ENCODE measurements at places on chromosomes 7 and 10.

- no peak for DNase-seq
Measured at GRCh38 chr10:16260388-16260787, 176.4 kb upstream of the PTER start.

GRCh38 chr10:14543046-14543903, 212.6 kb upstream of the FRMD4A start:
- no peak for DNase-seq

- DNase-seq: no peak
Measured at GRCh38 chr10:113992471-113993011, 51.1 kb upstream of the ADRB1 start.

DNA sequence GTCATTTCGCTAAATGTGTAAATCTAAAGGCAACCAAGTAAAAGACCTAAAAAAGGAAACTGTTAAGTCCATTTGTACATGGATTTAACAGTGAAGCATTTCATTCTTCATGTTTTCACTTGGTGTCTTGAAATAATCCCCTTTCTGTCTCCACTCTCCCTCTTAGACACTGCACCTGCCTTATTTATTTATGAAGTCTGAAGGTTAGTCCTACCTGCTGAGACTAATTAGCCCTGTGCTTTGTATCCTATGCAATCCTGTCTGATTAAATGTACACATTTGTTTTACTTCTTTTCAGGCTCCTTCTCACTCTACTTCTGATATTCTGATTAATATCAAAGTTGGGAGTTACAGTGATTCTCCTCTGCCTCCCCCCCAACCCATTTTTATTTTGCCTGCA, 1.9 kb upstream of the TCF7L2 start:
- no peak for DNase-seq

DNA sequence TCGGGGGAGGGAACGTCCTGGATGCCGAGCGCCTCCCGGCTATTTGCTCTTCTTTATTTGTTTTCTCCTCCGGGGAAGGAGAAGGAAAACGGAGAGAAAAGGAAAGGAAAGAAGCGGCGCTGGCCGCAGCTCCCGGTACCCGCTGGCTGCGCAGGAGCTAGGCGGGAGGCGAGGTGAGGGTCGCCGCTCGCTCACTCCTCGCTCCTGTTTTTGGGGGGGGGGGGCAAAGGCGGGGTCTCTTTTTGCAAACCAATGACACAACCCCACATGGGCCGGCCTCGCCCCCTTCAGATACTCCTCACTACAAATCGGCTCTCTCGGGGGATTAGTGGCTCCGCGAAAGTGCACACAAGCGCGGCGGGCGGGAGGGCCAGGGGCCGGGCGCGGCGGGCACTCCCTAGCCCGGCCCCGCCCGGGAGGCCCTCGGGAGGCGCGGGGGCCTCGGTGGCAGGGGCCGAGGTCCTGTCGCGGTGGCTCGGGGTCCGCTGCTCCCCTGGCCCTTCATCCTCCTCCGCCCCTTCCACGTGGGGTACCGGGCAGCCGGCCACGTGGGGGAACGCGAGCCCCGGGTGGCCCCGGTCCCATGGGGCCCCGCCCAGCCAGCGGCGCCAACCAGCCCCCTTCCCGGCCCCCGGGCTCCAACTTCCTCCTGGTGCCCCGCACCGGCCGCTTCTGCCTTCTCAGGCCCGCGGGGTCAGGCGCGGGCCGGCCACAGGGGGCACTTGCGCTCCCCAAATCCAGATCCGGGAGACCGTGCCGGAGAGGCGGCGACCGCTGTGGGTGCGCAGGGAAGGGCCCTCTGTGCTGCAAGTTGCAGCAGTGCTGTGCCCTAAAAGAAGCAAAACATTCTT, 718 bp upstream of the CTBP2 start:
- DNase-seq: no peak

GRCh38 chr10:119829429-119829828, 43.2 kb downstream of the MCMBP start:
- no peak for DNase-seq

- no peak for DNase-seq
Measured at GRCh38 chr7:45187089-45187945, 29.7 kb downstream of the RAMP3 start.

DNA sequence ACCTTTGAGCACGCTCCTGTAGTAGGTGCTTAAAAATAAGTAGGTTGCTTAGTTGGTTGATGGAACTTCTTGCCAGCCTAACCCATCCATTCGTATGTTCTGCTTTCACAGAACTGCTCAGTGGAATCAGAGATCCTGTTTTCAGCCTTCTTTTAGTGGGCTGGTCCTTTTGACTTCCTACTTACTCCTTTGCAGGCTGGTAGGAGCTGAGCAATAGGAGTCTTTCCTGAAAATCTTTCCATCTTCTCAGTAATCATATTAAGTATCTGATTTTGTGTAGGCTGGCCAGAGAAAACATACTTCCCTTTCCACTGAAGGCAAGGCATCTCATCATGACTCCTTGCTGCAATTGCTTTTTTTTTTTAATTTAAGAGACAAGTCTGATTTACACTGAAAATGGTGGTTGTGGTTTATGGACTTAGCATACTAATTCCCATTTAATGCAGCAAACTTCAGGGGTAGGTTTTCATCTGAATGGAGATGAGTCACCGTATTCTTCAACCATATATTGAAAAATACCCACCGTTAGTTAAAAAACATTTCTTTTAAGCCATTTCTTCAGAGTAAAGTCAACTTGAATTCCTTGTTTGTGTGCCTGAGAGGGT, 208.0 kb downstream of the ZNF365 start:
- DNase-seq: no peak

- DNase-seq: no peak
Measured at GRCh38 chr7:80719261-80719660, 80.8 kb downstream of the CD36 start.

DNA sequence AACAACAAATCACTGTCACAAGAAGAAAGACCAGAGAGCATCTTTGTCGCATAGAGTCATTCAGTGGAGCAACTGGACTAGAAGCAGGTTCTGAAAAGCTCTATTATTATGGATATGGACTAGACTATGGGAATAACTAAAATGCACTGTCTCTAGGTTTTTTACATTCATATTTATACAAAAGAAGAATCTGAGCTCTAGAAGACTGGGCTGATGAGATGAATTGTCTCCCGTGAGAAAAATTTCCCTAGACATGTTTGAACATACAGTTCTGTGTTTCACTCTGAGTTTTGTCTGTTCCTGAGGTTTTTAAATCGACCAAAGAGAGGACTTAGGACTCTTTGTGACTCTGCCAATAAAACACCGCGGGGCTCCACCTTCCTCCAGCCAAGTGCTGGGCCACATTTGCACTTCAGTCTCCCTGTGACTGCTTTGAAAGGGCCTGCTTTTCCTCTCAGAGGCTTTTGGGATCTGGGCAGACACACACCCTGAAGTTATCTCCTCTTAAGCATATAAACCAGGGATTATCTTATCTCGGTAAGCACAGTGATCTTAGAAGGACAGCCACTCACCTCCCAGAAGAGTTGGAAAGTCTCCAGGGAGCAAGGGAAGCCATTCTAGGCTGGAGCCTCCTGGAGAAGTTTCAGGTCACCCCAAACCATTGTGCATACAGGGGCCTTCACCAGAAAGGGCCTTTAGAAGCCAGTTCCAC, 101.0 kb upstream of the JCAD start:
- no peak for DNase-seq

DNA sequence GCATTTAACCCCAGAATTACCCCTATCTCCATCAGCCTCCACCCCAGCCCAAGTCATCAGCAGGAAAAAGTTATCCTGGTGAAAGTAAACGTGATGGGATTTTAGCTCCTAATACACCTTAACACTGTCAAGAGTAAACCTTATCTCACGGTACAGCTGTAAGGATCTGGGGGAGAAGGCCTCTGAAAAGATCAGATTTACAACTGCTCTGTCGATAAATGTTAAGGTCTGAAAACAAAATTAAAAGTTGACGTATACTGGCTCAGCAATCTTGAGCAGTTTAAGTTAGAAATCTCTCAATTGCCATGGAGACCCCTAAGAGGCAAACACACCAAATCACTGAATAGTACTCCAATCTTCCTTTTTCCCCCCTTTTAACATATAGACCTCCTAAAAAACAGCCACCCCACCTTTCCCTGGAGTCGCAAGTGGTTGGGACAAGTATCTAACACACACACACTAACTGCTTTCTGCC, 6.1 kb downstream of the SKAP2 start:
- DNase-seq: no peak

- no peak for DNase-seq
Measured at GRCh38 chr10:102188298-102188940, 36.2 kb downstream of the NOLC1 start.

GRCh38 chr10:119817991-119818888, 54.4 kb downstream of the MCMBP start:
- DNase-seq: peak; percentile 32

DNA sequence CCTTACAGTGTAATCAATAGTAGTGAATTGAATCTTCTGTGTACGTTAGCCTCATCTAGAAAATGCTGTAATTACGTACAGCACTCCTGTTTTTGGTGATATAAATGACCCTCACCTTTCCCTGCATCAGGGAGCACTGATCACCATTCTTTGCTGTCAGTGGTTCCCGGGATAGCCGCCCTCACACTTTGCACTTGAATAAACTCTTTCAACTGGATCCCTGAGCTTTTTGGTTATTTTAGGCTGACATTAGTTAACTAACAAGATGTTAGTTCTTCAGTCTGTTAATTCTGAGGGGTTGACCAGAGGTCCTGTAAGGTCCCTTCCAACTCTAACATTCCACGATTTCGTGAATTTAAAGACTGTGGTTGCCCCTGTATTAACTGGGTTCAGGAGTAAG, 23.4 kb upstream of the ZC3HAV1 start:
- DNase-seq: no peak

DNA sequence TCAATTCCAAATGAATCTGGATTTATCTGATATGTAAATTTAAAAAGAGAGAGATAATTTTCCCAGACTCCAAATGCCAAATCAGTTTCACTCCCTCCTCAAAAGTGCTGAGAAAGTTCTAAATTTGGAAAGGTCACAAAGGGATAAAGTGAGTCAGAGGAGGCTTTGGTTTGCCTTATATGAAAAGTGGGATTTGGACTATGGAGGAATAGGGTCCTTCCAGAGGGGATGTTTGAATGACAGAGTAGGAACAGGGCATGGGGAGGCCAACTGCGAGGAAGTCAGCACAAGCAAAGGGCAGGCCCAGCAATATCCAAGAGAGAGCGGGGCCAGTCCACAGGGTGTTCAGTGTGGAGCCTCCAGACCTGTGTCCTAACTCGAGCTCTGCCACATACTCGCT, 9.8 kb upstream of the FAS start:
- DNase-seq: no peak

DNA sequence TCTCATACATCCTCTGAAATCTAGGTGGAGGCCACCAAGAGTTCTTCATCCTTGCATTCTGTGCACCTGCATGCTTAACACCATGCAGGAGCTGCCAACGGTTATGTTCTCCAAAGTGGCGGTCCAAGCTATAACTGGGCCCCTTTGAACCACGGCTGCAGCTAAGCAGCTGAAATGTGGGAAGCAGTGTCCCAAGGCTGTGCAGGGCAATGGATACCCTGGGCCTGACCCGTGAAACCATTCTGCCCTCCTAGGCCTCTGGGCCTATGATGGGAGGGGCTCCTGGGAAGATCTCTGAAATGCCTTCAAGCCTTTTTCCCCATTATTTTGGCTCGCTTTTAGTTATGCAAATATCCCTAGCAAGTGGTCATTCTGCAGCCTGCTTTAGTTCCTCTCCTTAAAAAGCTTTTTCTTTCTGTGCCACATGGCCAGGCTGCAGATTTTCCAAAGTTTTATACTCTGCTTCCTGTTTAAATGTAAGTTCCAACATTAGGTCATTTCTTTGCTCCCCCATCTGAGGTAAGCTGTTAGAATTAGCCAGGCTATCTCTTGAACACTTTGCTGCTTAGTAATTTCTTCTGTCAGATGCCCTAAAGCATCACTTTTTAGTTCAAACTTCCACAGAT, 7.7 kb upstream of the GTPBP4 start:
- no peak for DNase-seq

DNA sequence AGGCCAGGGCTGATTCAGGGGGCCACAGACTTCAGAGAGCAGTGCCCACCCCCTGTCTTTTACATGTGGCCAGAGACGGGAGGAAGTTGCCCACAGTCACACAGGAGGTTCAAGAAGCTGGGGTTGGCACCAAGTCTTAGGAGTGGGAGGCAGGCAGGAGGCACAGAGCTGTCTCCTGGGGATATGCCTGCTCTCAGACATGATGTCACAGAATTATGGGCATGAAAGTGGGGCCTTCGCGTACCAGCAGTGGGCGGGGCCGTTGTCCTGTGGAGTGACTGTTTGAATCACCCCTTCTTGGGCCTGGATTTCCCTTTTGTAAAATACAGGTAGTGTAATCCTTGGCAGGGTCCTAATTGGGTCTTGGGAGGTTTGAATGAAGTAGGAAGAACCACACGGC, 81.2 kb upstream of the PPIF start:
- no peak for DNase-seq

DNA sequence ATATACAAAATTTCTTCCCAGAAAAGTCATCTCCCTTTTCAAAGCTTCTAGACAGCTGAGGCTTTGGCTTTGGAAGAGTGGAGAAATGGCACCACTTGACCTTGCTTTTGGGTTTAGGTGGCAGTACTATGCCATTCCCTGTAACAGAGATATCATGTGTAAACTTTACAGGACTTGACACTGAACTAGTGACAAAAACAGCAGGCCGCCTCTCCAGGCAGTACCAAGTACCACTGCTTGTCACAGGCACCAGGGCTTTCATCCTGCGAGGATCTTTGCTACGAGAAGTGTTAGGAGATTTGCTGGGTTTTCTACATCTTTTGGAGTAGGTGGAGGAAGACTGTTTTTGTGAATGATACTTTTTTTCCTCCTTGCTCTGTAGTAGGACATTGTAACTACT, 32.6 kb upstream of the ANLN start:
- no peak for DNase-seq

DNA sequence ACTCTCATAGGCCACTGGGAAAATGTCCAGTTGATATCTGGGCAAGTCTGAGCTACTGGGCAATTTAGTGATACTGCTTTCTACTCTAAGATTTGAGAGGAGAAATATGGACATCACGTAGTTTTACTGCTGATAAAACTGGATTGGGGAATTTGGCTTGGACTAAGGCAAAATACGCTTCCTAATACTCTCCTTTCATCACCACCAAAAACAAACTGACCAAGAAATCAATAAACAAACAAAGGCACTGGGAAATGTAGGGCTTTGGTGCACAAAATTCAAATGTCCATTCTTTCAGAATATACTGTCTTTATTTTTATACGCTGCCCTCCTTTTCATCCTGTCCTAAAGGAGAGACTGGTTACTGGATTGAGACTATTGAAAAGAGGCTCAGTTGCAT, 145.1 kb upstream of the SP8 start:
- no peak for DNase-seq

DNA sequence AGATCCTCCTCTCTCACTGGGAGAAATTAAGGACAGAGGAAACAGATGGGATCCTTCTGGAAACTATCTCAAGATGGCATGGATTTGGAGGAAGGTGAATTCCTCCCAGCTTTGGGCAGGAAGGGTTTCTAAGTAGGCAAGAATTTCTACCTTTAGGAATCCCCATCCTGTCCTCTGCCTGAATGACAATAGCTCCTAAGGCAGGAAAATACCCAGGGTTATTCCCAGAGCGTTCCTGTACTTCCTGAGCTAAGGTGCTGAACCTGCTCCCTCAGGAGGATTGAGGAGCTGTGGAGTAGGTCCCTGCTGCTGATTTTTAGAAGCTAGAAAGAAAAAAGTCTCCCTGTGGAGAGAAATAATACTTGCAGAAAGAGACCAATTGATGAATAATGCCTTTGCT, 568 bp downstream of the MGAM2 start:
- DNase-seq: no peak

GRCh38 chr10:103852189-103852711, 3.1 kb downstream of the SH3PXD2A start:
- no peak for DNase-seq

GRCh38 chr7:38681882-38682281, 50.7 kb upstream of the AMPH start:
- DNase-seq: no peak

Data from activated T-cell treated with anti-CD3 and anti-CD28 coated beads, Interleukin-2, amount 50 U/mL, for 1 hour (primary cell).